NCI-H748 treated with DMSO at 0.1 percent for 48 hours (cell line): ENCODE measurements at places on chromosomes 1 and 21.

DNA sequence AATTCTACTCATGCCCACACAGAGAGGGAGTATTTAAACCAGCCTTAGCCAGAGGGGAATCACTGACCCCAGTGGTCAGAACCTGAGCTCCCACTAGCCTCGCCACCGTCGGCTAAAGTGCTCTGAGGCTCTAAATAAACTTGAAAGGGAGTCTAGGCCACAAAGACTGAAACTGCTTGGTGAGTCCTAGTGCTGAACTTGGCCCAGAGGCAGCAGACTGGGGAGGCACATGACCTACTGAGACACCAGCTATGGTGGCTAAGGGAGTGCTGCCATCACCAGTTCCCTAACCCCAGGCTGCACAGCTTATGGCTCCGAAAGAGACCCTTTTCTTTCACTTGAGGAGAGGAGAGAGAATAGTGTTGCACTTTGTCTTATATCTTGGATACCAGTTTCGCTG, 1542.8 kb downstream of the KCNT2 start:
- no peak for DNase-seq

- DNase-seq: no peak
Measured at GRCh38 chr1:108585313-108585712, 25.4 kb downstream of the EEIG2 start.

DNA sequence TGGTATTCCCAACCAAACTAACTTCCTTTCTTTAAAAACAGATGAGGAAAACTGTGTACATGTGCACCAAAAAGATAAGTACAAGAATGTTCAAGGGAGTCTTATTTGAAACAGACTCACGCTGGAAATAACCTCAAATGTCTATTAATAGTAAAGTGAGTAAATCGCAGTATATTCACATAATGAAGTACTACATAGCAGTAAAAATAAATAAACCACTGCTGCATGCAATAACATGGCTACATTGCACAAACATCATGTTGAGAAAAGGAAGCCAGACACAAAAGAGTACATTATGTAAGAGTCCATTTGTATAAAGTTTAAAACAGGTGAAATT, 5.2 kb upstream of the DENND2D start:
- no peak for DNase-seq

DNA sequence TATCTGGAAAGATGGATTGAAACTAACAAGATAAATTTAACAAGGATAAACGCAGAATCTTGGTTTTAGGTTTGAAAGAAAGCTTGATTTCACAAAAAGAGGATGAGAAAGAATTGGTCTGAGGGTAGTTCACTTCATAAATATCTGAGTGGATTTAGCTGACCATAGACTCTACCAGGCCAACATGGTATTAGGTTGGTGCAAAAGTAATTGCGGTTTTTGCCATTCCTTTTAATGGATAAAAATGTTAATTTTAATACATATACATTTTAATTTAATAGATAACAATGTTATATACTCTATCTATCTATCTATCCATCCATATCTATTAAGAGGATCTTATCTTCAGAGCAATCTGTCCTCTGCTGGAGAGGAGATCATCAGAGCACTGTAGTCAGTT, 70.2 kb upstream of the PLXNA2 start:
- DNase-seq: no peak

- no peak for DNase-seq
Measured at GRCh38 chr1:81706650-81707435, 93.9 kb upstream of the ADGRL2 start.

DNA sequence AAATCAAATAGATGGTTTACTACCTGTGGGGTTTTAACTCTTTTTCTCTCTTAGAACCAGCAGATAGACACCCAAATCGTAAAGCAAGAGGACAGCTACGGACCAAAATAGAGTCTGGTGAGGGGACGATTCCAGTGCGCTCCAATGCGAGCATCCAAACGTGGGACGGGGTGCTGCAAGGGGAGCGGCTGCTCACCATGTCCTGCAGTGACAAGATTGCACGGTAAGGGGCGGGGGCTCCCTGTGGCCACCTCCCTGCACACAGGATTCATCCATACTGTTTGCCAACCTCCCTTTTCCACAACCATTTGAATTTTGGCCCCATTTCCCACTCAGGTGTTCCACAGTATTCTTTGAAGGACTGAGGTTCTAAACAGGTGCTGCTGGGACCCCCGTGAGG, 102.8 kb downstream of the POFUT2 start:
- no peak for DNase-seq

- DNase-seq: no peak
Measured at GRCh38 chr1:41109310-41110197, 88.0 kb upstream of the SLFNL1 start.

- DNase-seq: peak; percentile 23
Measured at GRCh38 chr1:109151146-109151990, 37.5 kb downstream of the ELAPOR1 start.

DNA sequence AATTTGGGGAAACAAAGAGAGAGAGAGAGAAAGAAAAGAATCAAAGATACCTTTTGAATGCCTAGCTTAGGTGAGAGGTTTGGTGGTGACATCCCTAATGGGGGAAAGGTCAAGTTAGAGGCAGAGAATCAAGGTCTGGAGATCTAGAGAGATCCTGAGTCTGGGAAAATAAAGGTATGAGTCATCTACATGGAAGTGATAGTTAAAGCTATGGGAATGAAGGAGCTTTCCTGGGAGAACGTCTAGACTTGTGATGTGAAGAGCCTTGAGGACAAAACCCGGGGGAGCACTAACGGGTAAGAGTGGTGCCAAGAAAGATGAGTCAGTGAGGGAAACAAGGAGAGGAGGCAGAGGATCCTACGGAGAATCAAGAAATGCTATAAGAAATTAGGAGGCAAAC, 110.8 kb upstream of the RUNX1 start:
- no peak for DNase-seq

DNA sequence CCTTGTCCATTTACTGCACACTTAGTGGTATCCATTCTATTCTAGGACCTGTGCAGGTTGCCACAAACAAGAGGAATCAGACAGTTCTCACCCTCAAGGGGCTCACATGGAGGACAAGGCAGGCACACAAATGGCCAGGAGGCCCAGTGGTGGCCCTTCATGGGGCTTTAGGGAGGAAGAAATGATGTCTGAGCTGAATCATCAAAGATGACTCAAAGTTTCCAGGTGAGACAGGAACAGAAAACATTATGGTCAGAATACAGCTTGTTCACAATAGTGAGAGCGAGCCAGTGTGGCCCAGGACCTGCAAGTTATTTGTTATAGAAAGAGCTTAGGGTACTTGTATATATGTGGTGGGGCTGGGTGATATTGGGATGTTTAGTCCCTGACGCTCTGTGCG, 26.4 kb downstream of the SHISAL2A start:
- DNase-seq: no peak

DNA sequence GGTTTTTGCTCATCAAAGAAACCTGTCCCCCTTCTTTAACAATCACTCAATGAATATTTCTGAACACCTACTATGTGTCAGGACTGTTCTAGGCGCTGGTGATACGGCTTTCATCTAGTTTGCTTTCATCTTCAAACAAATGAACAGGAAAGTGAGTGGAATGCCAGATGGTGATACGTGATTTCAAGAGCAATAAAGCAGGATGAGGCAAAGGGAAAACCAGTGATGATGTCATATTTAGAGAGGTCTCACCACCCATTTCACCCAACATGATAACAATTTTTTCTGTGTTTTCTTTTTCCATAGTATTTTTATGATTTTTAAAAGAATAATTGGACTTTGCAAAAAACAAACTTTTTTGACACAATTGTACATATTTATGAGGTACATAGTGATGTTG, 11.3 kb upstream of the SLC6A17 start:
- DNase-seq: no peak

GRCh38 chr1:203453016-203453415, 22.6 kb upstream of the PRELP start:
- DNase-seq: no peak

DNA sequence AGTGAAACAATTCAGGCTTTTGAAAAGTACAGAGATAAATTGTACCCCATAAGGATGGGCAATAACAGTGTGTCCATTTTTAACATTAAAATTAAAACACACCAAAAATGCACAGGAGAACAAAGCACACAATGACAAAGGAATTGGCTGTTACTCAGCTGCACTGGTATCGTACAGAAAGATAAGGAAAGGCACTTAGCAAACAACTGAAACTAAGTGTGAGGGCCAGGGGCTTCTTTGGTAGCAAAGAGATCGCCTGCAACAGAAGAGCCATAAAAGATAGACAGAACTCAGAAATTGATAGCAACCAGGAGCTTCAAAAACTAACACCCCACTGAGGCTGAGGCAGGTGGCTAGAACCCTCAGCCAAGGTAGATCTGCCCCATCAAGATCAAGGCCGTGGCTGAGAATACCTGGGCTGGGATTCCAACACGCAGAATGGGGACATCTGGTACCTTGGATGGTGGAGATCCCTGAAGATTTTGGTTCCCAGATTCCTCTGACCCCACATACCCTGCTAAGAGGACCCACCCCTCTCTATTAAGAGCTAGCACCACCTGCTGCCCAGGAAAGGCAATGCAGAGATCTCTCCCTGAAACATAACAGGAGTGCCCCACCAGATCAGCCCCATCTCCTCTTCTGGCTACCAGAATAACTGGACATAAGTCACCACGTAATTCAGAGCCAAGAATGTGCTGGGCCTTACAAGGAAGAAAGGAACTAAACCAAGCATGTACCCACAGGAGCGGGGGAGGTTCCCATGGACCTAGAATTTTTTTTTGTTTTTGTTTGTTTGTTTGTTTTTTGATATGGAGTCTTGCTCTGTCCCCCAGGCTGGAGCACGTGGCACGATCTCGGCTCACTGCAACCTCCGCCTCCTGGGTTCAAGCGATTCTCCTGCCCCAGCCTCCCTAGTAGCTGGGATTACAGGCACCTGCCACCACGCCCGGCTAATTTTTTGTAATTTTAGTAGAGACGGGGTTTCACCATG, 16.2 kb downstream of the PLEKHO1 start:
- DNase-seq: peak; percentile 38

GRCh38 chr1:161910604-161911003, 113.1 kb downstream of the OLFML2B start:
- no peak for DNase-seq

DNA sequence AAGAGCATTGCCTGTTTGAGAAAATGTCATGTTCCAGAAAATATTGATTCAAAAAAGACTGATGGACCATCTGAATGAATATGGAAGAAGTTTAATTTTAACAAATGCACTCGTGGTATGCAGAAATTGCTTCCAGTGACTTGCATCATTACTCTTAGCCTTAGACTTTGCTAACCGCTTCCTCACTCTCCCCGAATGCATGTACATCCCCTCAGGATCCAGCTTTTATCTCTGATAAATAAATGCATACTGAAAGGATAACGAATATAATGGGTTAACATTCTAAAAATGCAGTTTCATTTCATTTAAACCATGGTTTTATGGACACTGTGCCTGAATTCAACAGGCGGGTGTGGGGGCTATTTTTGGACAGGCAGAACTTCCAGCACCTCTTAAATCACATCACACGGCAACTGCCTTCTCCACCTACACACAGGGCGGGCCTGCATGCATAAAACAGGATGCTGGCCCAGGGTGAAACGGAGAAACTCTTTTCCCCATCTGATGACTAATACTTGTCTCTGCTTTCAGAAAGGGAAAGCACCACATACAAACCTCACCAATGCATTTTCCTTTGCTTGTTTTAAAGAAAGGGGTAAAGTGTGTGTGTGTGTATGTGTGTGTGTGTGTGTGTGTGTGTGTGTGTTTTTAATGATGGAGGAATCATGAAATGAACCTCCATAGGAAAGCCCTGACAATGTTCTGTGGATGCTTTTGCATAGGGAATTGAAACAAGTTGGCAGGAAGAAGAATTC, 48.7 kb downstream of the SPAG17 start:
- no peak for DNase-seq

- no peak for DNase-seq
Measured at GRCh38 chr1:63730211-63730610, 43.6 kb upstream of the ROR1 start.

DNA sequence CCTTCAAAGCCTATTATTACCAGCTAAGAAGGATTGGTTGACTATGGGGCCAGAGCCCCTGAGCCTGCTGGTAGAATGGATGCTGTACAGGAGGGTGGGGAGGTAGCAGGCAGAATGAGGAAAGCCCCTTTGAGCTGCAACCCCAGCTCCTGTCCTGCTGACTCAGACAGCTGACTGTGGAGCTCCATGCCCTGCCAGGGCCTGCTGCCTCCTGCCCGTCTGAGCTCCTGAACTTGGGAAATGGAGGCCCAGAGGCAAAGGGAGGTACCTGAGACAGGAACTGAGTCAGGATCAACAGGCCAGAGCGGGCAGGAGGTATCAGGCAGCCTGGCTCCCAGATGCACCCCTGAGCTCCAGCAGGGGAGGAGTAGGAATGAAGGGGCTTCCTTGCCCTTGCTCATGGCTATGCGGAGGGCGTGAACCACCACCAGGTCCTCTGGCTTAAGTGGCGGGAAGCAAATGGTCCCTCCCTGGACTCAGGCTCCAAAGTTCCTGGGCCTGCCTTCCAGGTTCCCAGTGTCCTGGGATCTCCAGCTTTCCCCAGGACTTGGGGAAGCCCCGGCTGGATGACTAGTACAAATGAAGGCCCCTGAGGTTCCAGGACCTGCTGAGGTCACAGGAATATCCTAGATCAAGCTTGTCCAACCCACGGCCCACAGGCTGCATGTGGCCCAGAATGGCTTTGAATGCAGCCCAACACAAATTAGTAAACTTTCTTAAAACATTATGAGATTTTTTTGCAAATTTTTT, 3.9 kb upstream of the SFN start:
- DNase-seq: no peak

GRCh38 chr1:84701376-84701775, 11.1 kb upstream of the SSX2IP start:
- no peak for DNase-seq

DNA sequence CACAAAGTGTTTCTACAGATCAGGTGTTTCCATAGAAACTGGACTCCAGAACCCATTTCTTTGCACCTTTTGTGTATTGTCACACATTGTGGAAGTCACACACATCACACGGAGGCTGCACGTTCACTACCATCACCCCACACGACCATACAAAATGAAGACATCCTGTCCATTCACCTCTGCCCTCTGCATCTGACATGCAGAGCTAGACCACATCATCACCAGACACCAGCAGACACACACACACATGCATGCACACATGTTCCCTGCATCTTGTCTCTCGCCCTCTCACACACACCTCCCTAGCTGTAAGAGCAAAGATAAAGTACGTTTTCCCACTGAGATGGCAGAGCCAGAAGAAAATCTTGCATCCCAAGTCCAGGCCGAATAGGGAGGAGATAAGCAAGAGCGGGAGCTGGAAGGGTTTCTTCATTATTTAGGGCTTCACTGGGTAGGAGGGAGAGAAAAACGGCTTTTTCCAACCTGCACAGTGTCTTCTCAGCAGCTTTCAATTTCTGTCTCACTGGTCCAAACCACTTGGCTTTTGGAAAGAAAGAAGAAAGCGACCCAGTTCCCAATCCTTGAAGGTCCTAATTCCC, 709 bp downstream of the PRELP start:
- DNase-seq: no peak
